ENCODE measurements at places on chromosomes 12 and 14.

DNA sequence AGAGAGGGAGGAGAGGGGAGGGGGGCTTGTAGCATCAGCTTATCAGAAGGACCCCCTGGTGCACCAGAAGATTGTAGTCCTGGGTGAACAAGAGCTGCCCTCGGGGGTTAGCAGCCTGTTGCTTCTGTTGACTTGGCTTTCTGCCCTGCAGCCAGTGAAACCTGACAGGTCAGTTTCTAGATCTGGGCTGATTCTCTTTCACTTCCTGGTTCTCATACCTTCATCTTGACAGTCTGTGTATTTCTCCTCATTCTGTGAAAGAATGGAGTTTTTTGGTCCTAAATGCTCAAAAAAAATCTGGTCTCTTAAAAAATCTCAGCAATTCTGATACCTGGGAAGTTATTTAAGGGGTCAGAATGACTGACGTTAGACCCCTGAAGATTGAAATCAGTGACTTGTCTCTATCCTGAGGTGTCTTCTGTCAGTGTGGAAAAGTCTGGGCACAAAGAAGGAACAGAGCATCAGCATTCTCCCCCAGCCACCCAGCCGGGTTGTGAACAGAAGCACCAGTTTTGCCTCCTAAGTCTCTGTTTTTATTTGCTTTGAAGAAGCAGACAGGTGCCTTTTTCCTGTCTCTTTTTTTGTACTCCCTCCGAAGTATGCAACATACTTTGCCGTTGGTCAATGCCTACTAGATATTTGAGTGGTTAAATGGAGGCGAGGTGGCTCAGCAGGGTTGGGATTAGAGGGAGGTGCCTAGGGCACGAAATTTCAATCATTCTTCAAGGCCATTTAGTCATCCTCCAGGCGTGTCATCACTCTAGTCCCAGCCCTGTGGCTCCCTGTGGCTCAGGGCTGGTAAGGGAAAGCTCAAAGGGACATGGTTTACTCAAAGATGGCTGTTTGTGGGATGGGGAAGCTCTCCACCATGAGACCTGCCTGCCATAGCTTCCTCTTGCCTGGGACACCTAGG is 24.0 kb downstream of the TTC9 start:
- DNase-seq: no peak

DNA sequence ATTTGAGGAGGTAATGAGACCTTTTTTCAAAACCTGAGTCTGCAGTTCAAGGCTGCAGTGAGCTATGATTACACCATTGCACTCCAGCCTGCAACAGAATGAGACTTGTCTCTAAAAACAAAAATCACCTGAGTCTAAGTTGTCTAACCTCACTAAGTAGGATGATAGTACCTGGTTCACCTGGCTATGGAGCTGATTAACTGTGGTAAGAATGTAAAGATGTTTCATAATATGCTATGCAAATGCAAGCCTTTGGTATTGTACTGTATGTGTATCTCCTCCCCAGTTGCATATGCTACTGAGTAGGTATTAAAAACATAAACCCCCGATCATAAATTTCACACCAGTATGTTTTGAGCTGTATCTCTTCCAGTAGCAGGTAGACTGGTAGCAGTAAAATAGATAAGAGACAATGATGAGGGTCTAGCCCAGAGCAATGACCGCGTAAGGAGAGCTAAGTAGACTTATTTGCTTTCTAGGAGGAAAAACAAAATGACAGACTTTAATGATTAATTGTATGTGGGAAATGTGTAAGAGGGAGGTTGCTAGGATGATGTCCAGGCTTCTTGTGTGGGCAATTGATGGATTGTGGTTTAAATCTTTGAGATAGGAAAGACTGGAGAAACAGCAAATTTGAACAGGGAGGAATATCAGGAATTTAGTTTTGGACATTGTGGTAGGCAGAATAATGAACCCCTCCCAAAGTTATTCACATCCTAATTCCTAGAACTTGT is 41.6 kb upstream of the EGLN3 start:
- no peak for DNase-seq

DNA sequence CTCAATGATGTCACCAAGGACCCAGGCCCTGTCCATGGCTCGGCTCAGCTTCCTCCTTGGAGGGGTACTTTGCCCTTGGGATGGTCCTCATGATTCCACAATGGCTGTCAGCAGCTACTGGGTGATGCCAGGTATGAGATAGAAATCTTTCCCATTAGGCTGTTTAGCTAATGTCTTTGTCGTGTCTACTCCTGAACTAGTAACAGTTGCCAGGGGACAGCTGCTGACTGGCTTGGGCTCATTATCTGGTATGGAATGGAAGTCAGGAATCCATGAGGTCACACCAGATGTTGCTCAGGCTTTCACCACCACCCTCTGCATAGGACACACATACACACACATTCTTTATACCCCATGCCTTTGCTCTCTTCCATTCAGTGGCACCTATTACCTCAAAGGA is 9.2 kb downstream of the PRPH start:
- peak; percentile 44 for DNase-seq

GRCh38 chr12:64991121-64991611 is 129.9 kb downstream of the WIF1 start:
- no peak for DNase-seq

- no peak for DNase-seq
Observed at GRCh38 chr14:77474479-77475177, 16.7 kb downstream of the AHSA1 start.

DNA sequence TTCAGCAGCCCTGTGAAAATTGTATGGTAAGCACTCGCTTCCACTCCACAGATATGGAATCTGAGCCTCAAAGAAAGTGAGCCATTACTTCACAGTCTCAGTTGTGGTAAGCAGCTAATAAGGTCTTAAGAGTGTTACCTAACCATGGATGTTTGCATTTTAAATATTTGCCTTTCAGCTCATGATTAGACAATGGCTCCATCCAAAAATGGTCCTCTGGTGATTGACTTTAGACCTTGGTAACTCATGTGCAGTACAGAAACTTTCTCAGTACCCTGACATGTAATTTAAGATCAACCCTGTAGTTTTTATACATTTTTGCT is 1.8 kb downstream of the A2M start:
- DNase-seq: no peak

- no peak for DNase-seq
Observed at GRCh38 chr12:69616025-69616424, 5.3 kb upstream of the LRRC10 start.

DNA sequence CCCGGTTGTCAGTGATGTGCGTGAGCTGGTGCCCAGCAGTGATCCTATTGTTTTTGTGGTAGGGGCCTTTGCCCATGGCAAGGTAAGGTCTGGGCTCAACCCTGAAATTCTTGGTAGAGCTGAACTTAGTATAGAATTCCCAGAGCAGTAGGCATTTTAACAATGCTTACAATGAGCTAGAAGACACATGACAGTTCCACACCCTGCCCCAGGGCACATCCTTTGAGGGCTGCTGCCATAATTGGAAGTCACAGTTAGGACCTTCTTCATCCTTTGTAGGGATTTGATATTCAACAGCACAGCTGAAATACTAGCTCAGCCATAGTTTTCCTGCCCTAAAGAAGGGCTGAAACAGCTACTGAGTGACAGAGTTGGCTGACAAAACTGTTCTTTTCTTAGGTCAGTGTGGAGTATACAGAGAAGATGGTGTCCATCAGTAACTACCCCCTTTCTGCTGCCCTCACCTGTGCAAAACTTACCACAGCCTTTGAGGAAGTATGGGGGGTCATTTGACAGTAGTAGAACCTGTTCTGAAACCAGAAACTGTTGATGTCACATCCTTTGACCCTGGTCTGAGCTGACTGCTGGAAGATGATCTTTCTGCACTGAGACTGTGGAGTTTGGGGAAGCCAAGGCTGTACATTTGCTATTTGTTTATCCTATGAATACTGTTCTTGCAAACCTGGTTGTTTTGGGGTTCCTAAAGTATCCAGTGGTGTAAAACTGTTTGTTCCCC is 4.8 kb downstream of the EMG1 start:
- DNase-seq: no peak
